Sciatic nerve (tissue), 2 donors: ENCODE measurements at places on chromosomes 7 and 10.

GRCh38 chr10:79331709-79332108 is 15.6 kb upstream of the PPIF start:
- no peak for DNase-seq

GRCh38 chr7:55570939-55571338 is 1.4 kb downstream of the VOPP1 start:
- DNase-seq: no peak

DNA sequence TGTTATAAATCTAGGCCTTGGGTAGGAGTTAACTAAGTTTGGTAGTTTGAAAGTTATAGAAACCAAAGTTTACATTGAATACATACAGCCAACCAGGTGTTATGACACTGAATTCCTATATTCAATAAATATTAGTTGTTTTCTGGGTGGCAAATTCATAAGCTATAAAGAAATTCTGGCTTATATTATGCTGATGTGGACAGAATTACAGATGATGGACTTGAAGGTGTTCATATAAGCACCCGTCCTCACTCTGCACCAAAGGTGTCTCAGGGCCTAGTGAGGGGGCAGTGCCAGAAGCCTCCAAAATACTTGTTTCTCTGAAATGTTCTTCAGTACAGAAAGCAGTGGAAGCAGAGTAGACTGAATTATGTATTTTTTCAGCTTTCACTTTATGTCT is 973.0 kb downstream of the CNTNAP2 start:
- no peak for DNase-seq

DNA sequence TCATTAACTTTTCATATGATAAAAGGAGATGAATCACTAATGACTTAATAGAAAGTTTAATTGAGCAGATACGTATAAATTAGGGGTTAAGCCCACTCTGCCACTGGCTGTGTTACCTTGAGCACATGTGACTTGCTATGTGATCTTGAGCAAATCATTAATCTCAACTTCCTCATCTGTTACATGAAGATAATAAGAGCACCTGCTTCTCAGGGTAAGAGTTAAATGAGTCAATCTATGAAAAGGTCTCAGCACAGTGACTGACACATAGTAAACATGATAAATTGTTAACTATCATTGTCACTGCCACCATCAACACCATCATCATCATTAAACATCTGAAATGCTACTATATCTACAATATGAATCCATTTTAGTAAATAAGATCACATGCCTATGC is 110.8 kb downstream of the TPK1 start:
- DNase-seq: no peak

GRCh38 chr7:111212857-111213523 is 122.1 kb downstream of the LRRN3 start:
- no peak for DNase-seq

GRCh38 chr7:115968171-115968570 is 62.4 kb downstream of the TFEC start:
- DNase-seq: no peak

- no peak for DNase-seq
These were observed 330.8 kb downstream of the PCDH15 start for GRCh38 chr10:54470324-54470631.

- DNase-seq: no peak
These were observed 28.8 kb downstream of the EVX1 start for GRCh38 chr7:27271384-27271783.

GRCh38 chr10:127196282-127197153 is at the start of gene INSYN2A:
Gene INSYN2A (minus strand): TSS chr10:127196591. CDS start chr10:127176395, 20,196 bp downstream.
- DNase-seq: no peak

DNA sequence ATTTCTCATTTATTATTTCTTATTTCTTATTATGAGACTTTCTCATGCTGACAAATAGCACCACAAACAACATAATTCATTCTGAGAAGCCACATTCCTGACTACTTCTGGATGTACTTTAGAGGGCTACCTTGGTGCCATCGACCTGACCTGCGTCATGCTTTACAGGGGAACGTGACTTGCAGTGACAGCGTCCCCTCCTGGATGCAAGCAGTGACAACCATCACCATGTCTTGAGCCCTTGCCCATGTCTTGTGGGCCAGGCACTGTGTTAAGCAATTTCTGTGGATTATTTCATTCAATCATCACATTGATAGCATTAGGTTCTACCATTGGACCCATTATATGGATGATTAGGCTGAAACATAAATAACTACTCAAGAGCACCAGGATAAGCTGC is 137.0 kb downstream of the ANK3 start:
- no peak for DNase-seq

GRCh38 chr7:34991938-34992840 is 45.1 kb downstream of the DPY19L1 start:
- DNase-seq: no peak

DNA sequence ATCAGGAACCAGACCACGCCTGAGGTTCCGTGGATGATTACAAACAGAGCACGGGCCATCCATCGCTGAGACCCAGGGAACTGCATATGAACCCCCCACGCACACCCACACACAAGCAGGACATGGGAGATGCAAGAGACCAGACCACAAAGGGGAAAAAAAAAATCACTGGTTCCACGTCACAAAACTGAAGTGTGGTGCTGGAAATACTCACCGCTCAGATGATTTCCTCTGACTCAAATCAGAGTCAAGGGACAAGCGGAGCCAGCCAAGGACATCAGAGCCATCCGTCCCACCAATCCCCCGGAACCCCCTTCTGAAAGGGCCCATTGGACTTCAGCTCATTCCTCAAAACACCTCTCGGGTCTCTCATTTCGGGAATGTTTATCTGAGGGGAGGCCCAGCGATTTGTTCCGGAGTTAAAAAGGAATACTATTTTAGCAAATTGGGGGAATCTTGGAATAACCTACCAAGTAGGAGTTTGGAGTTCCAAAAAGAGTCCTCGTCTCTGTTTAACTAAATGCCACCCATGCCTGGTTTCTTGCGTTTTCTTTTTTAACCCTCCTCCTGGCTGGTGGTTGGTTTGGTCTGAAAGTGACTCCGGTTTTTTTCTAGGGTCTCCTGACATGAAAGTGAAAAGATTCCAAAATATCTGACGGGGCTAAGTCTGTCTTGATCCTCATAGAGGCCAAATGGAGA is 15.0 kb downstream of the SNX8 start:
- no peak for DNase-seq

DNA sequence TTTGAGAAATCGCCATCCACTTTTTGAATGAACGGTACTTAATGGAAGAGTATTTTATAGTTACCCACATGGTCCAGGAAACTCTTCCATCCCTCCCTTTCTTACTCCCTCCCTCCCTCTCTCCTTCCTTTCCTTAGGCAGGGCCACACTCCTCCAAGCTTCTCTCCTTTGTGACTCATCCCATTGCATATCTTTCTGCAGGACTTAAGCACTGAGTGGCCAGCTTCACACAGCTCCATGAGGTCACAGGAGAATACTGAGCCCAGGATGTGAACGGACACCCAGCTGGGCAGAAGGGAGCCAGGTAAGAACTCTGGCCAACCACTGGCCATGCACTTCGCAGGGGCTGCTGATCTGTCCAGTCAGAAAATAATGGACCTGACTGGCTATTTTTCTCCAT is 189.7 kb upstream of the ADCY1 start:
- no peak for DNase-seq

DNA sequence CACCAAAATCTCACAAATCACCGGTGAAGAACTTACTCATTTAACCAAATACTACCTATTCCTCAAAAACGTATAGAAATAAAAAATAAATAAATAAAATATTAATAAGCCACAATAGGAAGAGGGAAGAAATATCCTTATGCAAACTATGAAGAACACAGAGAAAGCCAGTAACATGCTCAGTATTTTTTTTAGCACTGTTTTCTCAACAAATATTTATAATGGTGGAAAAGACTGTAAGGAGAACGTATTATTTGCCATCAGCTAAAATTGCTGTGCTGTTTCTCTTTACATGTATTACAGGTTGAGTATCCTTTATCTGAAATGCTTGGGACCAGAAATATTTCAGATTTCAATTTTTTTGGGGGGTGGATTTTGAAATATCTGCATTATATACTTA is 21.0 kb downstream of the KIAA1217 start:
- no peak for DNase-seq

GRCh38 chr10:6778992-6779701 is 199.1 kb upstream of the PRKCQ start:
- no peak for DNase-seq

- no peak for DNase-seq
These were observed 393 bp downstream of the PLA2G12B start for GRCh38 chr10:72954230-72954595.

GRCh38 chr7:18889436-18889835 is 228.0 kb downstream of the TWIST1 start:
- DNase-seq: no peak

DNA sequence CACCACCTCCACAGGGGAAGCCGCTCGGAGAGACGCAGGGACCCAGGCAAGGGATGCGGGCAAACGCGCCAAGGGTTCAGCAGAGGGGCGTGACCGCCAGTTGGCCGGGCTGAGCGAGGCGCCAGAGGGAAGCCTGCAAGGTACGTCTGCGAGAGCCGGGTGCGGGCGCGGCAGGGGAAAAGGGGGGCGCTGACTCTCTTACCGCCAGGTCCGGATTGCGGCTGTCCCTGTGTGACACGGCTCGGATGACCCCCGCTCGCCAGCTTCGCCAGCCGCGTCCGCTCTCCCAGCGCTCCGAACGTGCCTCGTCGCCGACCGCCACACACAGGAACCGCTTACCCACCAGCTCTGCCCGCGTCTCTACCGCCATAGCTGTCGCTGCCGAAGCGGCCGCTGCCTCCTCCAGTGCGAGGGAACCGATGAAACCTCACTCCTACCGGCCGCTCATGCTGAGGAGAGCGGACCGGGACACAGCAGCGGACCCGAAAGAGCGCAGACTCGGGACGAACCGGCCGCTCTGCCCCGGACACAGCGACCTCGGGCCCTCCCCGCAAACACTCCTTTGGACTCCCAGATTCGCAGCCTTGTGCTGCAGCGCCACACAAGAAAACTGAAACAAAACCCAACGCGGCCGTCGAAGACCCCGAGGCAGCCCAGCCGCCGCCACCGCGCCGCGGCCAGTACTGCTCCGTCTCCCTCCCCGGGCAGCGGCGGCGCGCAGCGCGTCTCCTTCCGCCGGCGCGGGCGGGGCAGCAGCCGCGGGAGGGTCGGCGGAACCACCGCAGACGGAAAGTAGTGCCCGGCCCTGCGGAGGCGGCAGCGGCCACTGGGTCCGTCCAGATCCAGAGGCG is at the start of gene JMJD1C:
Gene JMJD1C, minus strand, starts transcription at position 685 of the 851 bp plus-strand sequence. Its CDS starts 315 bp downstream, at position 370.
- DNase-seq: peak; percentile 85

DNA sequence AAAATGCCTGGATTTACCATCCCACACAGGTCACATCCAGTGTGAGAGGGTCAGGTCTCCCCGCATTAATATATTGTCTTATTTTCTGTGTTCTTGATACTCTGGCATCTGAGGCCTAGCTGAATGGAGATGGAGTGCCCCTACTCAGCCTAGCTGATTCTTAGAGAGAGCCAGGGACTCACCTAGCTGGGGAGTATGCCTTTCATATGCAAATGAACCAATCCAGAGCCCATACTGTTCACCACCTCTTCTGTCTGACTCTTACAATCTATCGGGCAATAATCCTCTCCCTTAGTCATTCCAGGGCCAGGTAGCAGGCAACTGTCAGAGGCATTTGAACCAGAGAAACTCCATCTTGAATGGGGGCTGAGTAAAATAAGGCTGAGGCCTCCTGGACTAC is 46.3 kb downstream of the LBX1 start:
- no peak for DNase-seq

DNA sequence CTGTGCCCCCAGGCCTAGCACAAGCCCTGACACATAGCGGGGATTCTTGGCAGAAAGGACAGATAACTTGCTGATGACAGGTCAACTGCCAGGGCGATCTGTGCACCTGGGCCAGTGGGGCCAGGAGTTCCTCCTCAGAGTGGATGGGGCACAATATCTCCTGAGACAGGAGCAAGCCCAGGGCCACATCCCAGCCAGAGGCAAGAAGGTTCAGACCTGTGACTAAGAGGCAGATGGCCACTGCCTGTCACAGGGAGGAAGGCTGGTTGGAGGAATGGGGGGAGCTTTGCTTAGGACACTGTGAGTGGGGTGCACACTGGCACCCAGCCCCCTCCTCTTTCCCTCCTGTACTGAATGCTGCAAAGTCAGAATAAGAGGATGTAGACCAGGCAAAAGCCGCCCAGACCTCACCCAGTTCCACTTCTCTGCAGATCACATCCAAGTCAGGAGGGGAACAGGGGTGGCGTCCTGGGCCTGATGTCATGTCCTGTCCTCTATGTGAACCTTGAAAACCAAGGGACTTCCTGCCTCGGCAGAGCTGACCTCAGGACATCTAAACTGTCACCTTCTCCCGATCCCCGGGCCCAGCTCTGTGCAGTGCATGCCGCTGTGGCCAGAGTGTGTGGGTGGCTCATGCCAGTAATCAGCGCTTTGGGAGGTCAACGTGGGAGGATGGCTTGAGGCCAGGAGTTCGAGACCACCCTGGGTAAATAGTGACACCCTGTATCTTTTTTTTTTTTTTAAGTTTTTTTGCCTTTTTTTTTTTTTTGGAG is 1.3 kb downstream of the GUSB start:
- DNase-seq: peak; percentile 66

GRCh38 chr10:24488631-24489030 is 235.1 kb downstream of the ARHGAP21 start:
- no peak for DNase-seq

DNA sequence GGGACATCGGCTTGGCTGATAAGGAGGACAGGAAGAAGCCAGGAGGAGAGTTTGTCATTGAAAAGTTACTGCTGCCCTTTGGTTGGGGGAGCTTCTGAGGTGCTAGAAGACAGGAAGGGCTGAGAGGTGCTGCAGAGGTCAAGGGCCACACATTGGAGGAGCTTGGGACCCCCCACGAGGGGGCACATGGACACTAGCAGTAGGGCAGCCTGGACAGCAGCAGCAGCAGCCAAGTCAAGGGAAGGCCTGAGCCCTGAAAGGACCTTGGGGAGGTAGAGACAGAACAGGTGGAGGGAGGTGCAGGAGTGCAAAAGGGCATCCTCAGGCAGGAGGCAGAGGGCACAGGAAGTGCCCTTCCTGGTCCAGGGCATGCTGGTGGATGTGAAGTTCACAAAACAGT is 439.7 kb upstream of the IGFBP3 start:
- DNase-seq: no peak

- no peak for DNase-seq
These were observed 5.2 kb upstream of the ARHGAP22 start for GRCh38 chr10:48609899-48610584.

GRCh38 chr7:36366005-36366717 is 23.5 kb upstream of the ANLN start:
- no peak for DNase-seq

GRCh38 chr10:61729596-61729995 is 66.9 kb downstream of the CABCOCO1 start:
- no peak for DNase-seq

DNA sequence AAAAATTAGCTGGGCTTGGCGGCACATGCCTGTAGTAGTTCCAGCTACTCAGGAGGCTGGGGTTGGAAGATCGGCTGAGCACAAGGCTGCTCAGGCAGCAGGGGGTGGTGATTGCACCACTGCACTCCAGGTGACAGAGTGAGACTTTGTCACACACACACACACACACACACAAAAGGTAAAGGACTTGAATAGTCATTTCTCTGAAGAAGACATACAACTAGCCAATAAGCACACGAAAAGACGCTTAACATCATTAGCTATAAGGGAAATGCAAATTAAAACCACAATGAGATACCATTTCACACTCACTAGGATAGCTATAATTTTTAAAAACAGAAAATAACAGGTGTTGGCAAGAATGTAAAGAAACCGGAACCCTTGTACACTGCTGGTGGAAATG is 48.6 kb downstream of the HIP1 start:
- no peak for DNase-seq
